ENCODE measurements at places on chromosomes 13 and 19.

GRCh38 chr13:37960427-37960826, 90.9 kb upstream of the TRPC4 start:
- DNase-seq: no peak

DNA sequence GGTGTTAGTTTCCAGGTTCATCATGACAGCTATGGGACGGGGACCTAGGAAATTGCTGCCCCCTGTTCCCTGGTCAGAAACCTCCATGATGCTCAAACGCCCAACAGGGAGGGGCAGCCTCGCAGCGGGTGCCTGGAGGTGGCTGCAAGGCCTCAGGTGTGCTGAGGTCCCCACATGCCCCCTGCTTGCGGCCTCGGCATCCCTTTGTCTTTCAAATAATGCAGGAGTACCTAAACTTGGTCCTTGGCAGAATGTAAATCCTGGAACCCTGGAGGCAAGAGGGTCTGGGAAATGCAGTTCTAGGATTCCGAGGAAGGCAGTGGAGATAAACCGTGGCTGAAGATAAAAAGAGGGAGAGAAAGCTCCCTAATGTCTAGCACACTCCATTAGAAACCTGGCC, 52.4 kb downstream of the SKA3 start:
- no peak for DNase-seq

GRCh38 chr19:18312092-18312534, 10.8 kb downstream of the LSM4 start:
- no peak for DNase-seq

DNA sequence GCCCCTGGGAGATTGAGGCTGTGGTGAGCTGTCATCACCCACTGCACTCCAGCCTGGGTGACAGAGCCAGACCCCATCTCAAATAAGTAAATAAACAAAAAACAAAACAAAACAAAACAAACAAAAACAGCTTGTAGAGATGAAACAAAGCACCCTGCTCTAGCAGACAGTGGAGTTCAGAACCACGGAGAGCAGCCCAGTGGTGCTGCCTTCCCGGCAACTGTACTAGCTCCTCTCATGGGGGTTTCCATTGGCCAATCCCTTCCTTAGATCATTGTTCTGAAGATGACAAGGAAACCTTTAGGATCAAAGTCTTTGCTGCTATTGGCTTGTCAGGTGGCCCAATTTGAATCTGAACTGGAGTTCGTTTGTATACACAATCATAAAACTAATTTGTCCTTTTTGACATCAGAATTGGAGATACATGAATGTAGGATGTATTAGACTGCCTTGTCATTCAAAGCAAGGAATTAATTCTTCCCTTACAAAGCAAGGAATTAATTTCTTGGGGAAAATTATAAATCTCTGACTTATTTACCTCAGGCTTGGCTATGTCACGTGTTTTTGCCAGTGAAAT, 19.7 kb upstream of the SYCN start:
- DNase-seq: no peak

- DNase-seq: no peak
These were observed 4.3 kb downstream of the ZNF114 start for GRCh38 chr19:48274173-48274572.

GRCh38 chr19:12875086-12875485, 6.2 kb downstream of the DNASE2 start:
- DNase-seq: no peak

Data from glutamatergic neuron (in vitro differentiated cells).